ENCODE measurements at places on chromosomes 7 and 10. TPM values are rescaled to one million over a fixed set of nuclear protein-coding genes. Genes with fewer than 3 reads are reported as not detected.

Gene KCP
- total RNA-seq = 0.57 TPM

Gene SPDYE2B
- not detected for total RNA-seq

Gene KCNMA1
- 0.54 TPM for total RNA-seq

Gene TSPAN15
- 4.7 TPM for total RNA-seq

Gene PDZD7
- total RNA-seq = 1.1 TPM

Gene DOCK1
- total RNA-seq = 0.06 TPM

Gene SPACDR
- 3.5 TPM for total RNA-seq

Gene MOGAT3
- not detected for total RNA-seq

Gene ASZ1
- not detected for total RNA-seq

Gene ADARB2
- 0.40 TPM for total RNA-seq

Gene ASB10
- total RNA-seq = not detected

Gene CALML5
- total RNA-seq = not detected

Gene HABP2
- total RNA-seq = not detected

Gene FBXL13
- total RNA-seq = 1.4 TPM

Gene ARL3
- total RNA-seq = 4.6 TPM

Gene ZNF679
- total RNA-seq = not detected

Gene PRRT4
- 0.28 TPM for total RNA-seq

Gene LIPK
- not detected for total RNA-seq

Gene LIPJ
- total RNA-seq = 0.17 TPM

Gene BEND7
- total RNA-seq = not detected

Gene GNGT1
- total RNA-seq = not detected

Gene FOXI2
- total RNA-seq = not detected

Gene MYL10
- not detected for total RNA-seq

Gene CD36
- total RNA-seq = 6.4 TPM

Gene HOXA1
- 0.72 TPM for total RNA-seq

Gene TMEM140
- 31.0 TPM for total RNA-seq

Gene ABCB8
- total RNA-seq = 48.3 TPM

Gene SLC39A12
- not detected for total RNA-seq

Gene GSDME
- total RNA-seq = 3.1 TPM

Gene PFKFB3
- 75.1 TPM for total RNA-seq

Gene SLC16A12
- not detected for total RNA-seq

Gene PON1
- not detected for total RNA-seq

Gene NKX1-2
- not detected for total RNA-seq

Gene HOXA3
- not detected for total RNA-seq

Gene SMO
- total RNA-seq = 0.20 TPM

Gene CCL26
- not detected for total RNA-seq

Gene ACSM6
- not detected for total RNA-seq

Gene H2BK1
- 1.6 TPM for total RNA-seq

Gene FAM131B
- 2.3 TPM for total RNA-seq

Gene UTF1
- total RNA-seq = not detected

Gene ADAM12
- 0.17 TPM for total RNA-seq

Gene USP6NL
- total RNA-seq = 5.6 TPM

Gene PNLIP
- not detected for total RNA-seq

Gene OR2A5
- total RNA-seq = not detected

Gene CNPY1
- not detected for total RNA-seq

Gene VWDE
- total RNA-seq = 4.8 TPM

Gene ADAM8
- total RNA-seq = 91.0 TPM

Gene KIAA1549
- total RNA-seq = 1.1 TPM

Gene KLF14
- total RNA-seq = not detected

Gene CCDC146
- 9.9 TPM for total RNA-seq

Gene PRSS2
- total RNA-seq = not detected

Gene TFR2
- total RNA-seq = 11.0 TPM

Gene PHKG1
- 2.4 TPM for total RNA-seq
